Small intestine (tissue), 16 donors: ENCODE measurements at places on chromosomes 2 and 18. TPM values are rescaled to one million over a fixed set of nuclear protein-coding genes. Genes with fewer than 3 reads are reported as not detected.

DNA sequence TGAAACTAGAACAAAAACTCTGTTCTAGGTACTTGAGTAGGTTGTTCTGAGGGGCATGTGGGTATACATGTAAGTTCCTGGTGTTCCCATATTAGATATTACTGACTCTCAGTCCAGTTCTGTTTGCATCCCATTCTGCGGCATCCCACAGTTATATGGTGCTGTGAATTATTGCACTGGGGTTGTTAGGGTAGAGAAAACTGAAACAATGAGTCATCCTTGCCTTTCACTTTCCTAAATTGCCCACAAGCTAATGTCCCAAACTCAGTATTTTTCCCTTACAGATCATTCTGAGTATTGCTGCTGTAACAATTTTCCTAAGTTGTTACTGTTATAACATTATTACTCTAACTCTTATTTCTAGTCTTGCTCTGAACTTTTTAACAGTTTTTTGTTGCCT is 3.0 kb downstream of the WDR75 start:
- peaks cover 2% of the 10 kb centered on the region for H3K36me3 ChIP-seq
- H3K27ac ChIP-seq: no peak overlapping the region
- H3K27me3 ChIP-seq: no peaks in the 10 kb centered on the region

DNA sequence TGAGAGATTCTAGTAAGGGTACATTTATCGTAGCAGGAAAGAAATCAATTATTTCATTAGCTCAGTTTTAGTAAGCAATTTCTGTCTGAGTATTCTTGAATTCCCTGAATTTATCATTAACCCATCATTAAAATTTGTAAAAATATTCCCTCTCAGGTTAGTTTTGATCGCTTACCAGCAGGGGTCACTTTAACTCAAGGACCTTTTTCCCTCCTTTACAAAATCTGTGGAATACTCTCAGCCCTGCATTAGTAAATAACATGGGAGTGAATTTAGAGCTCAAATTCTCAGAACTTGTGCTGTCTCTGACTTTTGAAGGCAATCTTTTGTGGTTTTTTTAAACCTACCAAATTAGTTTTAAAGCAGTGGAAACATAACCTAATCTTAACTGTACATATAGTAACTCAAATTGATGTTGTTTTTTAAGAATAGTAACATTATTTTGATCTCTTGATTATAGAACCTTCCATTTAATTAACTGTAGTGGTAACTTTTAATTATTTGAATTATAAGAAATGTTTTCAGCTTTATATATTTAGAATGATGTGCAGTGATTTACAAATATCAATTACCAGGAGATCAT is 97.2 kb downstream of the AGPS start:
- H3K4me3 ChIP-seq: no peak overlapping the region
- H3K36me3 ChIP-seq: peaks cover 1% of the 10 kb centered on the region
- no peak overlapping the region for H3K27ac ChIP-seq
- H3K4me1 ChIP-seq: no peaks in the 10 kb centered on the region
- DNase-seq: peak; percentile 34
- H3K27me3 ChIP-seq: no peaks in the 10 kb centered on the region

GRCh38 chr2:97698530-97698929 is 14.8 kb upstream of the ZAP70 start:
- no peak overlapping the region for H3K27ac ChIP-seq
- no peaks in the 10 kb centered on the region for H3K4me1 ChIP-seq
- DNase-seq: no peak
- no peaks in the 10 kb centered on the region for H3K27me3 ChIP-seq
- H3K36me3 ChIP-seq: no peaks in the 10 kb centered on the region

DNA sequence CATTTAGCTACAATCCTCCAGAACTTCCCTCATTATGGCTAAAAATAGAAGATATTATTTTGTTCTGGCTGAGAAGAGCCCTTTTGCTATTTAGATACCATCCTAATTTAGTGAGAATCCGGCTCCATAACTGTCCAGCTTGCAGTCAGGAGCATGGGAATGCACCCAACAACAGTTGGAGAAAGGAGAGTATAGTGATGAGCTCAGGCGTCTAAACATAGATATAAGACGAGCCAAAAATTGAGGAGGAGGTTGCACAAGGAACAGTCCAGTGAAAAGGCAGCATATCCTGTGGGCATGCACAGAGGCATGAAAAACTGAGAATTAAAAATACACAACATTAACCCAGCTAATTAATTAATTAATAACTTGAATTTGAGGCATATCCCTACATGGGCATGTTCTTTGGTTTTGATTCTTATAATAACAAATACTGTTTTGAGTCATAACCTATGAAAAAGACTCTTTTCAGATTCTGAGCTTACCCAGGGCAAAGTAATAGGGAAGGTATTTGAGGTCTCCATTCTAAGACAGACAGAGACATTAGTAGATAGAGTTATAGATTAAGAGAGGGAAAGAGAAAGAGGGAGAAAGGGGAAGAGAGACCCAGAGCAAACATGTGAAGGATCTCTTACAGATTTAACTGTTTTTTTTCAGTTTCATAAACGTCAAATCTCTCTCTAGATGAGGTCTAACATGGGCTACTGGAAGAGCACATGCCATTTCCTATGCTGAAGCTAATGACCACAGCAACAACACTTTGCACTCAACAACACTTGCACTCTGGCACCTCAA is 311.2 kb downstream of the OSR1 start:
- H3K4me1 ChIP-seq: no peaks in the 10 kb centered on the region
- H3K36me3 ChIP-seq: no peaks in the 10 kb centered on the region
- H3K27me3 ChIP-seq: no peaks in the 10 kb centered on the region
- no peak overlapping the region for H3K4me3 ChIP-seq
- no peak for DNase-seq
- no peak overlapping the region for H3K27ac ChIP-seq

DNA sequence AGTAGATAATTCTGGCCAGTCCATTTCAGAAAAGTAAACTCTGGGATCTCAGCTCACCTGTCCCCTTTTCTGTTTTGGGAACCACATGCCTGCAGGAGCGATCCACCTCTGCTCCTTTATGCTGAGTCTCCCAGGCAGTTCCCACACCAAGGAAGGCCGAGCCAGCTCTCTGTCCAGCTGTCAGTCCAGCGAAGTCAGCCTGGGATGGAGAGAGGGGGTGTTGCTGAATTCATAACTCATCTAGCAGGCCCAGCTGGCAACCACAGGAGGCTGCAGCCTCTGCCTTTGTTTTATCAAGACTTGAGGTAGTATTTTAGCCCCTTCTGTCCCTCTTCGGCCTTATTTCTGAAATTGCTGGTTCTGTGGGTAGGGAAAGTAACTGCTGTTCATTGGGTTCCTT is 209.9 kb downstream of the ARL4C start:
- DNase-seq: no peak
- H3K4me3 ChIP-seq: no peak overlapping the region

GRCh38 chr2:241540771-241541561 is 17.6 kb upstream of the BOK start:
- H3K27ac ChIP-seq: no peak overlapping the region
- H3K4me1 ChIP-seq: peaks cover 4% of the 10 kb centered on the region
- DNase-seq: peak; percentile 69
- peaks cover 30% of the 10 kb centered on the region for H3K27me3 ChIP-seq

DNA sequence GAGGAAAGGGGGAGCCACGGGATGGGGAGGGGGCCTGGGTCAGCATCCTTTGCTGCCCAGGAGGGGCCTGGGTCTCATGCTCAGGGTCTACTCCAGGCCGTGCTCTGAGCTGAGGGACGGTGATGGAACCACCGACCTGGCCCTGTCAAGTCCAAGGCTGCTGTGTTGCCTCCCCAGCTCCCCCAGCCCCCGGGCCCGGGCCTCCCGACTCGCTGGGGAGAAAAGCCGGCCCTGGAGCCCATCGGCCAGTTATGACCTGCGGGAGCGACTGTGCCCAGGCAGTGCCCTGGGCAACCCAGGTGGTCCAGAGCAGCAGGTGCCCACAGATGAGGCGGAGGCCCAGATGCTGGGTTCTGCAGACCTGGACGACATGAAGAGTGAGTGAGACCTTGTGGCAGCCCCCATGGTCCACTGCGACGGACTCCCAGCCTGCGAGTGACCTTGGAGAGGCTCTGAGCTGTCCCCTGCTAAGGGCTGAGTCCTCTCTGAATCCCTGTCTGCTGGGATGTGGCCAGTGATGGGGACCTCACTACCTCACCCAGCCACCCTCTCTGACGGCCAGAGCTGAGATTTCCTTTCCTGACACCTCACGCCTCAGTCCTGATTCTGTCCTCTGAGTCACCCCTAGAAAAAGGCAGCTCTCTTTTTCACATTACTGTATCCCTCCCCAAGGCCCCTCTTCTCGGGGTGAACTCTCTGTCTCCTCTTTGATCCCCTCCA is 2.7 kb downstream of the SLC4A3 start:
- no peak for DNase-seq
- no peaks in the 10 kb centered on the region for H3K36me3 ChIP-seq
- no peak overlapping the region for H3K27ac ChIP-seq
- no peak overlapping the region for H3K4me3 ChIP-seq

DNA sequence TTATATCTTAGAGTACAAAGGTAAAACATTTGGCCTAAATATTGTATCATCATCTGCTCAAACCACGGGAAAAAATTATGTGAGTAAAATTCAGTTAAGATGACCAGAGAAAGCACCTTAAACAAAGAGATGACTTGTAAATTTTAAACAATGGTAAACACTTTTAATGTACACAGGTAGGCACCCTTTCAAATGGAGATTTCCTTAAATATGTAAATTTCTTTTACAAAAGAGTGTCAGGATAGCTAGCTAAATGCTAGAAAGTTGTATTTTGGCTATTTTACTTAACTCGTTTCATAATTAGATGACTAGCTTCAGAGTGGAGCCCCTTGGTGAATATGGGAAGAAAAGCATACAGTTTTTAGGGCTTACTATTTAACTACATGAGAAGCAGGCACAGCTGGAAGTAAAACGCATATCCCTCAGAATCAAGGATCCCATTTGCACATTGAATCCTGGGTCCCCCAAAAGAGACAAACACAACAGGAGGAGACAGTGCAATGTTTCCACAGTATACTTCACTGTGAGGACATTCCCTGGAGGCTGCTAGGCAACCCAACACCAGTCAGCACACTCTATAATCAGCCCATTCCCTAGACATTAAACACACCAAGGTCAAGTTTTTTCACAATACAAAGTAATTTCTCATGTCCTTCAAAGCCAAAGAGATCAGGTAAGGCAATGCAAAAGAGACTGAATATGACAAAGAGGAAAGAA is 1154.4 kb downstream of the DPP10 start:
- H3K27me3 ChIP-seq: no peaks in the 10 kb centered on the region
- no peak overlapping the region for H3K27ac ChIP-seq
- no peak for DNase-seq
- no peaks in the 10 kb centered on the region for H3K4me1 ChIP-seq
- H3K36me3 ChIP-seq: no peaks in the 10 kb centered on the region

DNA sequence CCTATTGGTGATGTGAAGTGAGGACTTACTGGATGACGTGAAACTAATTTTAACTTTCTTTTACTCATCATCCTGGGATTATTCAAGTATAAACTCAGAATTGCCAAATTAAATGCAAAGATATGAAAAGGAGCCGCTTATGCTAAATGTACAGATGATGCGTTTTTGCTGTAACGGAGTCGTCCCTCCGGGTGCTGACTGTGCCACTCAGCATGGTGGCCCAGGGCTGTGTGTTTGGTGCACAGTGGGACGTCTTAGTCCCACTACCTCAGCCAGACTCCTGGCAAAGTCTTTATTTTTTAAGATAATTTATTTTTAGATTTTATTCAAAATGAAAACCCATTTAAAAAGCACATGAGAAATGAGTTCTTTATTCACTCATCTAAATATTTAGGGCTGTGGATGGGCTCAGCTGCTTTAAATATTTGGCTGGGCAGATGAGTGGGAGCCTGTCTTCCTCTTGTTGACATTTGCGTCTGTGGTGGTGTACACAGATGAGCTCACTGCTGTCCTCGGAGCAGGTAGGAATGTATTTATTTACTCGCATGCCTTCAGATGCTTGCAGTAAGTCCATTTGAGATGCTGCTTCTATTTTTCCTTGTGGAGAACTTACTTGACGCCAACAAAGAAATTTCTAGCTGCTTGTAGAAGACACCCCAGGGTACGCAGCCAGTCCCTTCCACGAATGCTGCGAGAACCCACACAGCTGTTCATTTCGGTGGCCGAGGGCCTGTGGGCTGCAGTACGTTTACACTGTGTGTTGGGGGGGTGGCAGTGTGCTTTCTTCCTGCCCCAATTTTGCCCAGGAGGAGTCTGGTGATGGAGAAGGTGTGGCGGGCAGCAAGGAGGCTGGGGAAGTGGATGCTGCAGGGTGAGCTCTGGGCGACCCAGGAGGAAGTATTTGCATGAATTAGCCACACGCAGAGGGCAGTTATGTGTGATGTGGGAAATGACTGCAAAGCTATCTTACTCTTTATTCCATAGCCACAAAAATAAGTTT is 105.0 kb downstream of the AGAP1 start:
- no peaks in the 10 kb centered on the region for H3K36me3 ChIP-seq
- no peaks in the 10 kb centered on the region for H3K4me1 ChIP-seq
- peak overlapping the region; percentile 43 for H3K27ac ChIP-seq
- no peaks in the 10 kb centered on the region for H3K27me3 ChIP-seq

DNA sequence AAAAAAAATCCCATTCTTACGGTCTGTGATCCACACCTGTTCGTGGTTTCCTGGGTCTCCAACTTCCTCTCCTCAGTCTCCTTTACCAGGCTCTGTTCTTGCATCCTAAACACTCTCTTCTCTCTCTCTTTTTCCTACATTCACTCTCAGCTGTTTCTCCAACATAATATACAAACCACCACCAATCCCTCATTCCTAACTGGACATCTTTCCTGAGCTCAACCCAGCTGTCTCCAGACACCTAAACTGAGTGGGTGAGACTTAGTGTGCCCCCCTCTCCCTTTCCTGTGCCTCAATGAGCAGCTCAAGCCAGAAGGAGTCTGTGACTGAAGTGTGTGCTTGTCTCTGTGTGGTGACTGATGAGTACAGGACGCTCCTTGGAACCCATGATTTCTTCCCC is 59.4 kb downstream of the LIPG start:
- H3K4me1 ChIP-seq: peaks cover 22% of the 10 kb centered on the region
- H3K27ac ChIP-seq: no peak overlapping the region
- no peaks in the 10 kb centered on the region for H3K36me3 ChIP-seq

GRCh38 chr18:2281523-2282199 is 289.6 kb downstream of the METTL4 start:
- no peak overlapping the region for H3K4me3 ChIP-seq
- DNase-seq: no peak
- H3K27me3 ChIP-seq: no peaks in the 10 kb centered on the region
- no peak overlapping the region for H3K27ac ChIP-seq
- no peaks in the 10 kb centered on the region for H3K4me1 ChIP-seq

- no peak overlapping the region for H3K27ac ChIP-seq
- no peaks in the 10 kb centered on the region for H3K4me1 ChIP-seq
- H3K27me3 ChIP-seq: no peaks in the 10 kb centered on the region
- no peaks in the 10 kb centered on the region for H3K36me3 ChIP-seq
Measured at GRCh38 chr2:146917431-146918042, 927.3 kb upstream of the ACVR2A start.

- peak overlapping the region; percentile 79 for H3K27ac ChIP-seq
- H3K4me1 ChIP-seq: peaks cover 23% of the 10 kb centered on the region
- H3K4me3 ChIP-seq: peak overlapping the region; percentile 55
- DNase-seq: peak; percentile 56
Measured at GRCh38 chr2:126657636-126658318, 1.8 kb downstream of the GYPC start.

The CIAO1 gene
- 53.2 TPM for polyA plus RNA-seq

The GALNT14 gene
- polyA plus RNA-seq: 2.2 TPM
